ENCODE measurements at places on chromosomes 2 and 18.

DNA sequence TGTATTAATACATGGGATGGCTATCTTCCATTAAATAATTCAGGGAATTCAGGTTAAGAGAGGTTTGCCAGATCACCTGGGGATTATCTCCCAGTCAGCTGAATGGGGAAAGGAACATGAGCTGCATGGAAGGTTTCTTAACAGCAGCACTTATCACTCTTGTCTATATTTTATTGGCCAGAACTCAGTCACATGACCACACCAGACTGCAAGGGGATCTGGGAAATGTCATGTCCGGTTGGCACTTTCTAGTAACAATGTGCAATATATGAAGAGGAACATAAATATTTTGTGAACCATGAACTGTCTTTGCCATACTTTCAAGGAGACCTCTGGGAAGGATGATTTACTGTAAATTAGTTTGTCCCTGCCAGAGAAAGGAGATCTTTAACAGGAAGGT, 599.1 kb downstream of the SLC4A3 start:
- DNase-seq, result no peak

DNA sequence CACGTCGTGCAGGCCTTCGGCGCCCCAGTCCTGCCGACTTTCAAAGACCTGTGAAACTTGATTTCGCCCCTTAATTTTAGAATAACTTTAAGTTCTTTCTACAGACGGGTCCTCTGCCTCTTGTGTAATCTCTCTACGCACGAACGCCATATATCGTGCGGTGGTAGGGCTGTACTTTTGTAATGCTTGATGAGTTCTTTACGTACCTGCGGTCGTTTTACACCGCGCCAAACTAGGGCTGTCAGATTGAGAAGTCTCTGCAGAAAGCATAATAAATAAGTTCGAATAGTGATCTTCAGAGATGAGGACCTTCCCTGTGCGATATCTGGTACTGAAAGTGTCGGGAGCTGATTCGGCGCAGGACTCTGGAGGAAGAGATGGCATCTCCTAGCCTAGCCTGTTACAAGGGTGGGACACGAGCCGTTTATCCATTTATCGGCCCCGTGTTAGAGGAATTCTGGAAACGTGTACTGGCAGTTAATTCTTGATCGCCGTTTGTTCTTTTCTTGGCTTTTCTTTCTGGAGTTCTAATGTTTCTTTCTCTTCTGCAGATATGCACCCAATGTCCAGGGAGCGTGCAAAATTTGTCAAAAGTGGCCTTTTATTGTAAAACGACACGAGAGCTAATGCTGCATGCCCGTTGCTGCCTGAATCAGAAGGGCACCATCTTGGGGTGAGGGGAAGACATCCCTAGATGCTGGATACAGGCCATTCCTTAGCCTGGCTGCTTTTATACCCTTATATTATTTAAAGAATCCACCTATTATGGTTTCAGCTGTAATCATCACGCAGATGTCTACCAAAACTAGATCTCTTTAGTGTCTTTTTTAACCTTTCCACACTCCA, 781 bp upstream of the SLC5A6 start:
- no peak for DNase-seq

GRCh38 chr2:38649176-38649728, 16.7 kb upstream of the GALM start:
- no peak for DNase-seq

GRCh38 chr2:134218414-134218813, 35.5 kb upstream of the MGAT5 start:
- DNase-seq, result no peak

DNA sequence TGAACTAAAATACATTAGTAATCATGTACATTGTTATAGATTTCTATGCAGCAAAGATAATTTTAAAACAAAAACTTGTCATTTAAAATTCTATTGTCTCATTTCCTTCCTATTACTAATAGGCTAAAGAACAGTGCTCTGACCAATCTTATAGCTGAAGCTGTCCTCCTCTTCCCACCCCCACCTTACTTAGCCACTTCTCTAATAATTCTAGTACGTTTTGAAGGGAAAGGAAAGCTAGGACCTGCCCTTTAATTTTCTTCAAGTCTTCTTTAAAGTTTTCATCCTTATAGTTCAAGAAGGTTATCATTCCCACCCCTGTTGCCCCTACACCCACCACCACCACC, 121.6 kb downstream of the RBMS1 start:
- DNase-seq, result no peak

DNA sequence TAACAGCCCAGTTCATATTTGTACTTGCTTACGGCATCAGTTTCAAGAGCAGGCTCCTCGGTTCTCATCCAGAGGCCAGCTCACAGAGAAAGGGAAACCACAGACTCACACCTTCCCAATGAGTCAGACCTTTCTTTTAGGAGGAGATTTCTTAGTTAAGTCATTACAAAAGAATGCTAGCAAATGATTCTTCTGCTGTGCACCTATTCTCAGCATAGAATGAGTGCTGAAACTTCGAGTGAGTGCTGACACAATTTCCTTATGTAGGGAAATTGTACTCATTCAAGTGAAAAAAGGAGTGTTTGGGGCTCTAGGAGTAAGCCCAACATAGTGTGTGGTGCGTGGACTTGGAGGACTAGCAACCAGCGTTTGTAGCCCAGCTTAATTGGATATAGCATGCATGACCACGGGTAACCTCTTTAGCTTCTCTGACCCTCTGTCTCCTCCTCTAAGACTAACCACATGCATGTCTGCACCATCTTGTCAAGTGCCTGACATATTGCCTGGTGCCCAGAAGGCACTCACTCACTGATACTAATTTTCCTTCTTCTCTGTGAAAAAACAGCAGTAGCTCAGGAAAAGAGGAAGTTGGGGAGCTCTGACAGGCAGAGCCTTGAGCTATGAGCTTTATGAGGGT, 87.0 kb downstream of the ALPK2 start:
- DNase-seq, result no peak

- DNase-seq, result no peak
These were observed 10.7 kb downstream of the CYRIA start for GRCh38 chr2:16654833-16655444.

DNA sequence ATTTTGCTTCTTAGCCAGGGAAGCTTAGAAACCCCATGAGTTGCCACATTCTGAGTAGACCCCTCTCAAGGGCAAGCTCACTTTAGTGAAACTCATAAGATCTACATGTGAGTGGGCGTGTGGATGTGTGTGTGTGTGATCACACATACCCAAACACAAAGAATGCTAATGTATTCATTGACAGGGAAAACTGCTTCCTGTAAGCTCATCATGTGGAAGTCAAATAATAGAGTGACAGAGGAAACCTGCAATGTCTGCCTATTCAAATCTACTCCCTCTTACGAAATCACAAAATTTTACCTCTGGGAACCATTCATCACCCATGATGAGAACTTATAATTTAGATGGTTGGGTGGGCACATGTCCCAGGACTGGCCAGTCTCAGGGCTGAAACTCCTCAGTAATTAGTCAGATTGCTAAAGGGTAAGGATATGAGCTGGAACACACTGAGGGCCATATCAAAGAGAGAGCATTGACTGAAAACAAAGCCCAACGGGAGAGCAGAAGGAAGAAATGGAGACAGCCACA, 94.5 kb upstream of the CCDC150 start:
- DNase-seq, result no peak

GRCh38 chr2:20669562-20670314, 2.8 kb downstream of the GDF7 start:
- no peak for DNase-seq

- no peak for DNase-seq
These were observed 76.0 kb downstream of the TGIF1 start for GRCh38 chr18:3525870-3526420.
